ENCODE measurements at places on chromosomes 2 and 18. TPM values are rescaled to one million over a fixed set of nuclear protein-coding genes. Genes with fewer than 3 reads are reported as not detected.

DNA sequence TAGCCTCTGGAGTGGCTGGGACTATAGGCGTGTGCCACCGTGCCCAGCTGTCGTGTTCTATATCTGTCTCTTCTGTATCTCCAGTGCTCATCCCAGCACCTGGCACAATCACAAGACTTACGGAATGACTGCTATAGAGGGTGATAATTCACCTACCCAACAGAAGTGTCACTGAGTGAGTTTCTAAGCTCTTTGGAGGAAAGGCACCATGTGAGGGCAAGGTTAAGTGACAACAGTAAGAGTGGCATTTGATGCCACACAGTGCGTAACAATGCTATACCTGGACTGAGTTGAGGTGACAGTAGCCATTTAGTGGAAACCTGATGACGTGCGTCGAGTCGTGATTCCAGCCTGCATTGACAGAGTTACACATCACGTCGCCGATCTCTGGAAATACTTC, 89.0 kb downstream of the KCTD1 start:
- DNase-seq, result no peak

DNA sequence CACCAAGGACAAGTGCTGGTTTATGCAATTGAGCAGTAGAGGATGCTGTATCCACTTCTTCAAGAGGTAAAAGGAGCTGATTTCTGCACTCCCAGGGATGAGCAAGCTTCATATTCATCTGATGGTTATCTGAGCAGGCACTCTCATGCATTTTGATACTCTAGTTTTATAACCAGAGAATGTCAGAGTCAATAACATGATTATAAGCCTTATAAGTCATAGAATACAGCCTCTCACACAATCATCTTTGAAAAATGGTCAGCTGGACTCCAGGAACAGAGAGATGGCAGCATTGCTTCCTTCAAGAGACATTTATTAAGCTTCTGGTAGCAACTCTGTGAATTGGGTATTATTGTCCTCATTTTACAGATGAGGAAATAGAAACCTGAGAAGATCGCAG, 167.1 kb downstream of the SLC8A1 start:
- peak; percentile 22 for DNase-seq

The CAPN14 gene
- total RNA-seq, result under 0.01 TPM

DNA sequence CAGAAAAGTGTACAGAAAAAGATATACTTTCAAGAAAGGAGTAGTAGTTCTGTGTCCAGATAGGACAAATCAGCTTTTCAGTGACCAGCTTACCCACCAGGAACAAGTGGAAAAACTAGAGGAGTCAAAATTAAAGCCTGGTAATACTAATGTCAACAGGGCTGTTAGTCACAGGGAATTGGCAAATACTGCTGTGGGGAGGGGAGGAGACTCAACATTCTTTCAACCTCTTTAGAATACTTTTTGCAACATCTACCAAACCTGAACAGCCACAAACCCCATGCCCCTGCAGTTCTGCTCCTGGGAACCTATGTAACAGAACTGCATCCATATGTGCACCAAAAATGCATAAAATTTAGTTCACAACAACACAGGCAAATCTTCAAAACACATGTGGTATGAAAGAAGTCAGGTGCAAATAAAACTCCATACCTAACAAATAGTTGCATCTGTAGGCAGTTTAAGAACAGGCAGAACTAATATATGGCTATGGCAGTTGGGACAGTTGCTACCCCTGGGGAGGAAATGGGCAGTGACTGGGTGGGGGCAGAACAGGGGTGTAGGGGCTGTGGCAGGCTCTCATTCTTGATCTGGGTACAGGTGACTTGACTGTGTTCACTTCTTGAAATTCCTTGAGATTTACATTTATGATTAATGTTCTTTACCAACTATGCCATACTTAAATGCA, 9.7 kb downstream of the CMPK2 start:
- DNase-seq, result no peak

DNA sequence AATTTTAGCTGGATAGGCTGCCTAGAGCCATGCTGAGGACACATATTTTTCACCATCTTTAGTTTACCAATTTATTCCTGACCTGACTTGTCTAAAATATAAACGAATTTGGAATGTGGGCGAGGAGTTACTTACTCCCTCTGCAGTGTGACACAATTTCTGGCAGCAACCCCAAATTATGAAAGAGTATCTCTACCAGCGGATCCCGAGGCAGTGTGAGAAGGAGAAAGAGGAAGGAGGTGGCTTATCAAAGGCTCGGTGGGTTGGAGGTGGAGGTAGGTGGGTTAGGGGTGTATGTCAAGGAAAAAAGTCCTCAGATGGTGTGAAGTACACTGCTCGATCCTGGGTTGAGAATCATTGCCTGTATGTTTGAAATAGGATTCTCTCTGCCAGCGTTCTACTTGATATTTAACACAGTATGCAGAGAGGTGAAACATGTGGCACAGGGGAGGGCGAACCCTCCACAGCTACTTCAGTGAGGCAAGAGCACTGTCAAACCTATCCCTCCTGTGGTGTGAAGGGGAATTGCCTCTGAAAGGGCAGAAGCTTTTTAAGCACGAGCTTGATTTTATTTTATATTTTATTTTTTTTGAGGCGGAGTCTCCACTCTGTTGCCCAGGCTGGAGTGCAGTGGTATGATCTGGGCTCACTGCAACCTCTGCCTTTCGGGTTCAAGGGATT, 76.0 kb downstream of the RFTN2 start:
- DNase-seq, result peak; percentile 56

The OSBPL6 gene
- total RNA-seq, result 3.2 TPM

DNA sequence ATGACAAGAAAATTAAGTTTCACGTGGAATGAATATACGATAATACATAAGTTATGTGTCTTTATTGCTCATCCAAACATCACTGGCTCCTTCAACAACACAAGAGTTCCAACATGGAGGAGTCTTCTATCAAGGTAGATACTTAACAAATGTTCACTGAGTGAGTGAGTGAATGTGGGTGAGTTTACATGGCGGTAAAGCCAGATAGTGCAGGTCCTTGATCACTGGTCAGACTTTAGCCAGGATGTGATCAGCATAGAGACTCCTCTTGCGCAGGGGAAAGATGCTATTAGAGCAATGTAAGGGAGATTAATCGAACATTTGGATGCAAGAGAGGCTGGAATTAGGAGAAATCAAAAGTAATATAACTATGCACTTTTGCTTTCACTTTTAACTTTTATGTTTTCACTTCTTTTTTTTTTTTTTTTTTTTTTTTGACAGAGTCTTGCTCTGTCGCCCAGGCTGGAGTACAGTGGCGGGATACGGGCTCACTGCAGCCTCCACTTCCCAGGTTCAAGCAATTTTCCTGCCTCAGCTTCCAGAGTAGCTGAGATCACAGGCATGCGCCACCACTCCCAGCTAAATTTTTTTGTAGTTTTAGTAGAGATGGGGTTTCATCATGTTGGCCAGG, 249.0 kb upstream of the ID2 start:
- DNase-seq, result no peak

The MC5R gene
- total RNA-seq, result not detected

The METAP1D gene
- 3.4 TPM for total RNA-seq

DNA sequence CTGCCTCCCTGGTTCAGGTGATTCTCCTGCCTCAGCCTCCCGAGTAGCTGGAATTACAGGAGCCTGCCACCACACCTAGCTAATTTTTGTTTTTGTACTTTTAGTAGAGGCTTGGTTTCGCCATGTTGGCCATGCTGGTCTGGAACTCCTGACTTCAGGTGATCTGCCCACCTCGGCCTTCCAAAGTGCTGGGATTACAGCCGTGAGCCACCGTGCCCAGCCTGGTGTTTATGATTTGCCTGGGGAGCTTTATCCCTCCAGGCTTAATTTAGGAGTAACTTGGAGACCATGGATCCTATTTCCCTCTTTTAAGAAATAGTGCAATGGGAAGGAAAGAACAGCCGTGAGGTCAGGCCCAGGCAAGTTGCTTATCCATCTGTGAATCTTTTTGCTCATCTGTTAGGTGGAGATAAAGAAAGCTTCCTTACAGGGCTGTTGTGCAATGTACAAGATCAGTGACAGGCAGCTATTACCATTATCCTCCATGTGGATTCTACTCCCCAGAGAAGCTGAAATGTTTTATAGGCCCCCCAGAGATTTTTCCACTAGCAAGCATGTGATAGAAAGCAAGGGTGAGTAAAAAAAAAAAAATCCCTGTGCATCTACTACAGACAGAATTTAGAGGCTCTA, 104.9 kb upstream of the MGAT5 start:
- DNase-seq, result no peak

GRCh38 chr2:66512626-66513025, 77.7 kb downstream of the MEIS1 start:
- DNase-seq, result peak; percentile 44

The CNDP1 gene
- not detected for total RNA-seq

- no peak for DNase-seq
These were observed 69.6 kb downstream of the SNTG2 start for GRCh38 chr2:1020206-1020605.

GRCh38 chr2:144377914-144378313, 142.0 kb downstream of the ZEB2 start:
- DNase-seq, result peak; percentile 65

- peak; percentile 88 for DNase-seq
These were observed 1.9 kb downstream of the CLK1 start for GRCh38 chr2:200862532-200863000.

The PSMD1 gene
- 181 TPM for total RNA-seq

- no peak for DNase-seq
These were observed 70.5 kb downstream of the ZFP36L2 start for GRCh38 chr2:43155851-43156411.

The PKDCC gene
- 55.6 TPM for total RNA-seq

GRCh38 chr2:179022685-179023084, 27.3 kb downstream of the CCDC141 start:
- no peak for DNase-seq

DNA sequence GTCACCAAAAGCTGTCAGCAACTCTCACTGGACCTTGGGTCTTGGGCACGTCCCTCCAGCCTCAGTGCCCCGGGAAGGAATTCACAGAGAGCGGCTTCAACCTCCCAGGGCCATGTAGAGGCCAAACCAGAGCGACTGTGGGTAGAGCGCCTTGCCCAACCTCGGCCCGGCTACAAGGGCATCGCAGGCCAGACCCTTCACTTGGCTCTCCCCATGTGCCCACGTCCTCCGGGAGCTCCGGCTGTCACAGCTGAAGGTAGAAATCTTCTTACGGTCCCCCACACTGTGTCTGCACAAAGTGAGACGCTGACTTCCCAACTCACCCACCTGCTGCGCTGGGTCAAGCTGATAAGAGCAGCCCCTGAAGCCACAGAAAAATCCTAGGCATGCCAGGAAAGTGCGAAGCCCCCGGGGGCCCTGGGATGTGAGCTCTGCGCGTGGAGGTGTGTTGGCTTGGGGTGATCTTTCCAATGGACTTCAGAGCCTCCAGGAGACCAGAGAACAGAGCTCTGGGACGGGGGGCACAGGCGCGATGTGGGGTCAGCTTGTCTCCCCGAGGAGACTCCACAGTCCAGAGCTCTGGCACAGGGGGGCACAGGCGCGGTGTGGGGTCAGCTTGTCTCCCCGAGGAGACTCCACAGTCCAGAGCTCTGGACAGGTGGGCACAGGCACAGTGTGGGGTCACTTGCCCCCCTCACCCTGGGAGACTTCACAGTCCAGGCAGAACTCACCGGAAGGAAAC, 105.5 kb downstream of the RTP5 start:
- DNase-seq, result no peak

DNA sequence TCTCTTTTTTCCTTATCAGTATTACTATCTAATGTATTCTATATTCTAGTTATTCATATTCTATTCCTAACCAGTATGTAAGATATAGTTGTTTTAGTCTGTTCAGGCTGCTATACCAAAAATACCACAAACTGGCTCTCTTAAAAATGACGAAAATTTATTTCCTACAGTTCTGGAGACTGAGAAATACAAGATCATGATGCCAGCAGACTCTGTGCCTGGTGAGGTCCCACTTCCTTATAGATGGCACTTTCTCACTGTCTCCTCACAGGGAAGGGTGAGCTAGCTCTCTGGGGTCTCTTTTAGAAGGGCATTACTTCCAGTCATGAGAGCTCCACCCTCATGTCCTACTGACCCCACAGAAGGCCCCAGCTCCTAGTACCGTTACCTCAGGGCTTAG, 4.8 kb upstream of the ARHGAP15 start:
- DNase-seq, result no peak

The CEBPZOS gene
- total RNA-seq, result 16.8 TPM

GRCh38 chr2:152930501-152930900, 212.1 kb downstream of the ARL6IP6 start:
- DNase-seq, result no peak

DNA sequence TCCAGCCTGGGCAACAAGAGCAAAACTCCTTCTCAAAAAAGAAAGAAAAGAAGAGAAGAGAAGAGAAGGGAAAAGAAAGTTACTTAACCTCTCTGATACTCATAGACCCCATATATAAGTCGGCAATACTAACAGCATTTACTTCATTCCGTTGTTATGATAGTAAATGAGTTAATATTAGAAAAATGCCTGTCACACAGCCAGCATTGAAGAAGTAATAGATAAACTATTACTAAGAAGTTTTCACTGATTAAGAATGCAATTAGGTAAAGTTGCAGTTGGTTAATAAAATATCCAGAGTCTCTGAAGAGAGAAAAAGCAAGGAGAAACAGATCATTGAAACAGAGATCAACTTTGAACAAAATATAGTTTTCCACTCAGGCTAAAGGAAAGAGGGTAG, 161.3 kb upstream of the UBE2E3 start:
- peak; percentile 14 for DNase-seq

- DNase-seq, result peak; percentile 50
These were observed 306.9 kb upstream of the NT5C1B start for GRCh38 chr2:18896125-18896764.

The GALNT14 gene
- not detected for total RNA-seq

DNA sequence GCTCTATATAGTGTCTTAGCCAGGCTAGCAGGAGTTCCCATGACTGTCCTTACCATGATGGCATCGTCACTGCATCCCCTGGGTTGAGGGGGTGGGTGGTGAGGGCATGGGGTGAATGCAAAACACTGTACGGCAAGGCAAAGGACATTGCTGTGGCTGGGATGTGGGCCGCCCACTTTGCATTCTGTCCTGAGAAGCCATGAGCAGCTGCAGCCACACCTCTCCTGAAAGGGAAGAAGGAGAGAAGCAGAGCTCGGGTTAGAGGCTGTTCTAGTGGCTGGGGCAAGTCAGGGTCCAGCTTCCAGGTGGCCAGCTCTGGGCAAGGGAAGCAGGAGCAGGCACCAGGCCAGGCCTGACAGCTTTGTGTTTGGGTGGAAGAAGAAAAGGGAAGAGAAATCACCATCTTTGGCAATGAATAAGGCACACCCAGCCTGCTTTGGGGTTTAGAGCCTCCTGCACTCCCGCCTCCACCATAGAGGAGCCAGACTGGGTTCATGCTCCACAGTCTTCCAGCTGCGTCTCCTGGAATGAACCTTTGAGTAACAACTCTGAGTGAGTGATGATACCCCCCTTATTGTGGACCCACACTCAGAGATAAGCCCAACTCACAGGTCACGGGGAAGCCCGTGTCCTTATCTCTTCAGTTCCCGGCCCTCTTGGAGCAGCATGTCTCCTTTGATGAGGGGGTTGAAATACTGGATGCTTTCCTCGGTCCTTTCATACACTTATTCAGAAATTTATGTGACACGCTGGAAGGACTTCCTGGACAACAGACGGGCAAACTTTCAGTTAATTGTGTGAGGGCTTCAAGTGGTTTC, 63.4 kb downstream of the INPP4A start:
- DNase-seq, result no peak

The GAREM2 gene
- total RNA-seq, result 0.28 TPM
